SK-N-DZ (cell line): ENCODE measurements at places on chromosomes 12 and 14.
A peak's percentile ranks its signal among the peaks of the same experiment; 100 is the strongest.

- no peak for DNase-seq
These were observed 44.0 kb upstream of the LRTM2 start for GRCh38 chr12:1776170-1776921.

GRCh38 chr12:32902287-32902997 is 5.9 kb upstream of the PKP2 start:
- no peak for DNase-seq

DNA sequence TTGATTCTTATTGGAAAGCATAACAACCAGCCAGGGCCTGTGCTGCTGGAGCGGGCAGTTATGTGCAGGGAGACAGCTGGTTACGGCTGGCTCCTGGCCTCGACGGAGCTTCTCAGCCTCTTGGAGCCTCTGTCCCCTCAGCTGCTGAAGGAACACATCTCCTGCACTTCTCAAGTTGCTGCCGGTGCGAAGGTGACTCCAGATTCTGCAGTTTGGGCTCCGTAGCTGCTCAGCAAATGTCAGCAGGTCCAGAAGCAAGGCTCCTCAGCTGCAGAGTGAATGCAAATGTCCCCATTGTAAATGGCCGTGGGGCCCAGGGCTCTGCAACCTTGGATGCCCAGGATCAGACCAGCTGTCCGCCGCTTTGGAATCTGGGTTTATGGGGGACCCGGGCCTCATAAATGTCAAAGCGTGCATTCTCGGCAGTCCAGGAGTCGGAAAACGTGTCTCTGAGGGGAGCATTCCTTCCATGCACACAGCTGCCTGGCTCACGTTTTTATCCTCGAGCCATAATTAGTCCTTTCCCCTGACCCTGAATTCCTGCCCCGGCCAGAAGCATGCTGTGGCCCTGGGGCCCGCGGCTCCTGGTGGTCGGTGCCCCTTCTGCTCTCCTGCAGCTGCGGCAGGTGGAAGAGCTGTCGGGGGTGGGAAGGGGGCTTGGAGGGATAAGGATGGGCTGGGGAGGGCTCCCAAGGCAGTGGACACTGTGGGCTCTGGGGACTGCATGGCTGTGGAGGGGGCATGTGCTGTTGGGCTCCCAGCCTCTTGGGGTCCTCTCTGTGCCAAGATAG is 106.0 kb downstream of the KIF26A start:
- no peak for DNase-seq

DNA sequence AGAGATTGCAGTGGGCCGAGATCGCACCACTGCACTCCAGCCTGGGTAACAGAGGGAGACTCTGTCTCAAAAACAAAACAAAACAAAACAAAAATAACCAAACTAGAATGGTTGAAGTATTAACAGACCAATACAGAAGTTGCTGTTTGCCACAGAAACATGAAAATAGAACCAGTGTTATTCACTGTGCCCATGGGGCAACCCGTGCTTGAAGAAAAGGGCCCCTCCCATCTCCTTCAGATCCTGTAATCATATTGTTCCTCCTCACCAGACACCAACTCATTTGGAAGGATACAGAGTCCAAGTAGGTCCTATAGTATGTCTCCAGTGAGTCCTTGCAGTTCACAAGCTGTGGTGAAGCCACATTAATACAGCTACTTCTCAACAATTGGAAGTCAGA is 30.9 kb downstream of the SLC35F4 start:
- DNase-seq, result no peak

- peak; percentile 41 for DNase-seq
These were observed 49.8 kb downstream of the NTS start for GRCh38 chr12:85923767-85924331.

DNA sequence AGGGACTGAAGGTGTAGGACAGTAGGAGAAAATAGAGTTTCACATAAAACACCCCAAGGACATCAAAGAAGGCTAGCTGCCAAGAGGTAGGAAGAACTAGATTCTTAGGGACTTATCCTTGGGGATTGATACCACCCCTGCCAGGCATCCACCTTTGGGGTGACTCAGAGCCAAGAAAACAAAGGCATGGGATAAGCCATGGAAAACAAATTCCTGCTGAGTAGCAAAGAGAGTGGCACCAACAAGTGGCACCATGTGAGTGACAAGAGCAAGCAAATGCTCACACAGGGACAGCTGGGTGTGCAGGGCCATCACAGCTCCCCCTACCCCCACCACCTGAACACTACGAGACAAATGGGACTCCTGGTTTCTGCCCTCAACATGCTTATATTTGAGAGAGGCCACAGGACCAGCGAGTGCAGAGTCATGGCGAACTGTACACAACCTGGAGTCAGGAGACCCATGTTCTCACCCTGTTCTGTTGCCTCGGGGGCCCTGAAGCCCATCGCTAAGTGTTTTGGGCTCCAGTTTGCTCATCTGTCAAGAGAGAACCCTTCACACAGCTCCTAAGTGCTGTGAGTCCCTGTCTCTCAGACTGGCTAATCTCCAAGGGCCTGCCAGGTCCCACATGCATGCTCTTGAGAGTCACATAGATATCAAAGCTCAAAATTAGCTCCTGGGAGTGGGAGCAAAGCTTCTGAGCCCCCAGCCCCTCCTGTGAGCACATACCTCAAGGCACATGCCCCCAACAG is 91.9 kb downstream of the DPF3 start:
- no peak for DNase-seq

- no peak for DNase-seq
These were observed 124.2 kb downstream of the CACNA1C start for GRCh38 chr12:2177003-2177402.

- no peak for DNase-seq
These were observed 286.2 kb downstream of the RAD51B start for GRCh38 chr14:68105816-68106215.

- no peak for DNase-seq
These were observed 330.0 kb downstream of the SYT1 start for GRCh38 chr12:79194595-79194994.

- DNase-seq, result no peak
These were observed 115.2 kb downstream of the BMP4 start for GRCh38 chr14:53841109-53842099.

DNA sequence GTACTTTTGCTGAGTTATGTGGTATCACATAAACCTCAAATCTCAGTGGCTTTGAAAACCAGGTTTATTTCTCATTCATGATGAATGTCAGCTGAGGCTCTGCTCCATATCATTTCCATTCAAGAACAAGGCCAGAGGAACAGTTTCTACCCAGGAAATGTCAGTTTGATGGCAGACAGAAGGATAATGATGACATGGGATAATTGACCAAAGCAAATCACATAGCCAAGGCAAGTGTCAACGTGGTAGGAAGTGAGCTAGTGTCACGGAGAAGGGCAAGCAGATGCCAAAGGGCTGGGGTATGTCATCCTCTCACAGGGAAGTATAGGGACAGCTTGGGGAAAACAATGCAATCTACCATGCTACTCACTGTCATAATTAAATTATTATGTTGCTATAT is 12.3 kb upstream of the PDE3A start:
- DNase-seq, result peak; percentile 84

DNA sequence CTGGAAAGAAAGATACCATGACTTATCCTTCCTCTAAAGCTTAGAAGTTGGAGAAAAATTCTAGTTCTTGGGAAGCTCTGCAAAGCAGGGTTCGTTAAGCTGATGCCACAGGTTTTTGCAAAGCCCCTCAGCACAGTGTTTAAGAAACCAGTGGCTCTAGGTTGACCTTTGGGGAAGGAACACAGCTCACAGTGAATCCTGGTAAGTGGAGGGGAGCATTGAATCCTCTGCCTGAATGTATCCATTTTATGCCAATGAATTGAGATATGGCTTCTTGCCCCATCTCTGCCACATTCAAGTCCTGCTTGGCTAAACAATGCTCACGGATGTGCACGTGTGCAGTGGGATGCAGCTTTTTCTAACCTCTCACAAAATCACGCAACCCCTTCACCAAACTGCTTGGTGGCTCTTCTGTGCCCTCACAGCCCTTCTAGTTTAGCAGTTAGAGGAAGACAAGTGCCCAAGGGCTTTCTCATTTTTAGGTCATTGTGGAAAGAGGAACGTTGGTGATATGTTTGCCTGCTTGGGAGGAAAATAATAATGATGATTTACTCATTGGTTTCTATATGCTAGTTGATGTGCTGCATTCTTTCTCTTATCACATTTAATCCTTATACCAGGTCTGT is 111.3 kb downstream of the DAD1 start:
- DNase-seq, result no peak

GRCh38 chr14:99454246-99454645 is 26.4 kb downstream of the SETD3 start:
- no peak for DNase-seq

- no peak for DNase-seq
These were observed 188.2 kb upstream of the DIO3 start for GRCh38 chr14:101372894-101373620.

DNA sequence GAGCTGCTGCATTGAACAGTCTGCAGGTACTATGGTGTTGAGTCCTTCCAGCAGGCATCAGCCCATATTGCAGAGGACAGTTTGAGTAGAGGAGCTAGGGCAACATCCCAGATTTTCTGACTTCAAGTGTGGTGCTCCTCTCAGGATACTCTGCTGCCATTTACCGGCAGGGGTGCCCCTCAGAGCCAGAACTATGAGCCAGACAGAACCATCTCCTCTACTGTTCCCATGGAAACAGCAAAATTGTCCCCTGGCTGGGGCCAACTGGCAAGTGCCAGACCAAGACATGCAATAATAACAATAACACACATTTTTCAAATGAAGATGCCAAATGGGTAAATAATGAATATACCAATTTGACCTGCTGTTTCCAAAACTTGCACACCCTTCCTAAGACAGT is 102.9 kb downstream of the ADCK1 start:
- DNase-seq, result no peak
